ENCODE measurements at places on chromosomes 1 and 21. TPM values are rescaled to one million over a fixed set of nuclear protein-coding genes. Genes with fewer than 3 reads are reported as not detected.
A peak's percentile ranks its signal among the peaks of the same experiment; 100 is the strongest.

GRCh38 chr1:188986745-188987417 lies 1490.8 kb downstream of the BRINP3 start:
- no peak for DNase-seq

DNA sequence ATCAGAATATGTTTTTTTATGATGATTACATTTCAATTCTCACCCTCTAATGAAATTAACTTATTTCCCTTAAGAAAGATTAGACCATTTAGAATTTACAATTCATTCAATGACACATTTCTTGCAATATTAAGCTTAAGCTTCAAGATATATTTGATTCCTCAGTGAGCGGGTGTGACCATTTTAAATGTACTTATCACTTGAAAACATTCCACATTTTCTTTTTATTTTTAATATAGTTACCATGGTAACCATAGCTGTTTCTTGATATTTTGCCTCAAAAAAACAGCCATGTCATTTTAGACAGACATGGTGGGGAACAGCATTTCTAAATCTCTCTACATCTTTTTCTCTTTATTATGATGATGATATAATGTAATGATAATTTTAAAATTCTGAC lies 1029.0 kb upstream of the B3GALT2 start:
- DNase-seq = no peak

- DNase-seq = peak; percentile 36
Observed at GRCh38 chr1:184283999-184284398, 102.8 kb upstream of the C1orf21 start.

The GNG4 gene
- total RNA-seq = not detected

The TNFRSF1B gene
- total RNA-seq = 28.5 TPM

The KNCN gene
- total RNA-seq = not detected

The INSRR gene
- 0.12 TPM for total RNA-seq

Measured in left cardiac atrium (tissue), 4 donors.